CD4-positive, alpha-beta T cell treated with Interleukin-15 for 1 hour (primary cell): ENCODE measurements at places on chromosomes 13 and 19.

- no peak for DNase-seq
Observed at GRCh38 chr13:67351909-67352308, 121.8 kb upstream of the PCDH9 start.

GRCh38 chr13:49533591-49534269 is 38.0 kb downstream of the PHF11 start:
- DNase-seq, result no peak

DNA sequence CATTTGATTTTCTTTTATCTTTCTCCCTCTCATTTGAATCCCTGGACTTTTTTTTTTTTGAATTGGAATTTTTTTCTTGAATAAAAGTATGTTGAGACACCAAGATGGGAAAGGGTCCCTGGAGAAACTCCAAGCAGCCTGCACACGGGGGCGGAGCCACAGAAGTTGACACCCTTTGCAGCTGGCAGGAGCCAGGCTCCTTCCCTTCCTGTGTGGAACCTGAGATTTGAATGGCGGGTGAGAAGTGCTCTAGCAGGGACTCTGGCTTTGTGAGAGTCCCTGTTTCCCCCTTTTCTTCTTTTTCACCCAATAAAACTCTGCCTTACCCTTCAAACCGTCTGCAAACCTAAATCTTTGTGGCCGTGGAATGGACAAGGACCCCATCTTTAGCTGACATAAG is 1381.0 kb upstream of the MIR17HG start:
- DNase-seq, result no peak

DNA sequence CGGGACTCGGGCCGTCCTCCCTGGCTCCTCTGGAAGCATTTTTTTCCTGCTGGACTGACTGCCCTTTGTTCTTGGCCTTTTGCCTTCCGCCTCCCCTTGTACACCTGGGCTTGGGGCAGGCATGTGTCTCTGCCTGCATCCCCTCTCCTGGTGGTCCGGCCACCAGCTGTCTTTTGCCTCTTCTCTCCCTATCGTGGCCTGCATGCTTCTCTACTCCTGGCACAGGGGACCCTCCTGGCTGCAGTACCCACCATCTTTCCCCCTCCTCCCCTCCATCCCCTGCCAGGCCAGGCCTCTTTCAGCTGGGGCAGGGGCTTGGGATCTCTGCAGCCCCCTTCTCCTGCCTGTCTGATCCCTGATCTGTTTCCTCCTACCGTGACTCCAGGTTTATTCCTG is 12.1 kb downstream of the WTIP start:
- no peak for DNase-seq
